Stimulated activated CD8-positive, alpha-beta memory T cell treated with anti-CD3 and anti-CD28 coated beads, Interleukin-15, amount 100 ng/mL, for 4 hours (primary cell): ENCODE measurements at places on chromosomes 5 and 9.
A peak's percentile ranks its signal among the peaks of the same experiment; 100 is the strongest.

DNA sequence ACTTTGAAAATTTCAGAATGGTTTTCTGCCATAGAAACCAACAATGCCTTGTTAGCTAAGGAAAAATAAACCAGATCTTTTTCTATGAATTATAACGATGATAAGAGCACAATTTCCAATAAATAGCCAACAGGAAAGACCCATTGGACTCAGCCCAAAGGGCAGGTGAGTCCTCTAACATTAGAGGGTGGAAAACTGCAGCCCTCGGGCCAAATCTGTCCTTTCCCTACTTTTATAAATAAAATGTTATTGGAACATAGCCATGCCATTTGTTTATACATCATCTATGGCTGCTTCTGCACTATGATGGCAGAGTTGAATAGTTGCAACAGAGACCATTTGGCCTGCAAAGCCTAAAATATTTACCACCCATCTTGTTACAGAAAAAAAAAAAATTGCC lies 296.1 kb downstream of the FBXL7 start:
- DNase-seq, result no peak

- no peak for DNase-seq
Measured at GRCh38 chr9:734831-735511, 106.5 kb upstream of the DMRT1 start.

DNA sequence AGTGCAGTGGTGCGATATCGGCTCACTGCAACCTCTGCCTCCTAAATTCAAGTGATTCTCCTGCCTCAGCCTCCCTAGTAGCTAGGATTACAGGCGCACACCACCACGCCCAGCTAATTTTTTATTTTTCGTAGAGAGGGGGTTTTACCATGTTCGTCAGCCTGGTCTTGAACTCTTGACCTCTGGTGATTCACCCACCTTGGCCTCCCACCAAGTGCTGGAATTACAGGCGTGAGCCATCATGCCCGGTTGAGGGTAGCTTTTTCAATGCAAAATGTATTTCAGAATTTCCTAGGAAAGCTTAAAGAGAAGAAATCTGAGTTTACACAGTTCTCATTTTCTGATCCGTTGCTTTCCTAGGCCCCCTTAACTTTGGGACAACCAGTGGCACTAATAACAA lies 15.7 kb downstream of the BDP1 start:
- no peak for DNase-seq

DNA sequence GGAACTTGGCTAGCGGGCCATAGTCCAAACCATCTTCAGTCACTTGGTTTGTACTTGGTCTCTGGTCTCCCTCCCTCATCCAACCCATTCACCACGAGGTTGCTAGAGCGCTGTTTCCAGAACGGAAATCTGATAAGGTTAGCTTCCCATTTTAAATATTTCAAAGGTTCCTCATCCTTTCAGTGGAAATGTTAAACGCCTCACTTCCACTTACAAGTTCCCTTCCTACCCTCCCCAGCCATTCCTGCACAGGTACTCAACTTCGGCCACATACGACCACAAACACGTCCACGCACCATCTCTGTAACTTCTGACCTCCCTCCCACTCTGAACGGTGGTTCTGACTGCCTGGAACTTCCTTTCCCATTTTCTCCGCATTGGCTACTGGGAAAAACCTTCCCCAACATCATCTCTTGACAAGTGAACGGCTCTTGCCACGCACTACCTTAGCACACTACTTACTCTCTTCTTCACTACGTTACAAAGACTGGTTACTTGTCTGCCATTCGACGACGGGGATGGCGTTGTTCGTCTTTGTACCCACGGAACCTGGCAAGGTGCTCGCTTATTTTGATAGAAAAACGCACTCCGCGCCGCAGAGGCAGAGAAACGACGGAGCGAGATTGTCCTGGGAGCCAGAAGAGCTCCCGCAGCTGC lies 629 bp downstream of the CCNH start:
- DNase-seq, result no peak

- peak; percentile 96 for DNase-seq
Measured at GRCh38 chr5:144170276-144171024, at the start of the genes KCTD16 and YIPF5. TSS of gene KCTD16 (plus strand) at chr5:144170873. TSS of gene YIPF5 (minus strand) at chr5:144170659. CDS start at chr5:144169955, 704 bp downstream.

GRCh38 chr9:123039617-123040219 lies 6.3 kb downstream of the GPR21 start:
- DNase-seq, result no peak

DNA sequence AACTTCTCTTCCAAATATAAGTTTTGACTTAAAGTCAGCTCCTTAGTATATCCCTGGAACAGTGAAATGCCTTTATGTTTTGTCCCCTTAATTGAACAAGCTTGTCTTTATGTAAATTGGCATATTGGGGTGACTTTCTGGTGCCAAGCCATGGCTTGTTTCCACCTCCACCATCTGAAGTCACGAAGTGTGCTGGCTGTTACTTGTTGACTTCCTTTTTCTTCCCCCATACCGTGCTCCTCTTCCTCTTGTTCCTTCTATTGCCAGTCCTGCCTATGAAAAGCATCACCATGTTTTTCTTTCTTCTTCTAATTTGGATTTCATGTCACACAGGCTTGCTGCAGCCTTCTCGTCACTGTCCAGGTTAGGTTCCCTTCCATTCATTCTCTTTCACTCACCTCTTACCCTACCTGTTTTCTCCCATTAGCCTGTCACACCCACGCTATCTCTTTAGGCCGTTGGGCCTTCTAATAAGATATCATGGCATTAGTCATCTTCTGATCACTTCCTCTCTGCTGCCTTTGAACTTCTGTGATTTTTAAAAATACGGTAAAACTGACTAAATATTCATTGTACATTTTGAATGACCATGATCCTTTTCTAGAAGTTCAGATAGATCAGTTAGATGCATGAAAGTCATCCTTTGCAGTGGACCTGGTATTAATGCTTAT lies 48.1 kb downstream of the IQGAP2 start:
- no peak for DNase-seq

DNA sequence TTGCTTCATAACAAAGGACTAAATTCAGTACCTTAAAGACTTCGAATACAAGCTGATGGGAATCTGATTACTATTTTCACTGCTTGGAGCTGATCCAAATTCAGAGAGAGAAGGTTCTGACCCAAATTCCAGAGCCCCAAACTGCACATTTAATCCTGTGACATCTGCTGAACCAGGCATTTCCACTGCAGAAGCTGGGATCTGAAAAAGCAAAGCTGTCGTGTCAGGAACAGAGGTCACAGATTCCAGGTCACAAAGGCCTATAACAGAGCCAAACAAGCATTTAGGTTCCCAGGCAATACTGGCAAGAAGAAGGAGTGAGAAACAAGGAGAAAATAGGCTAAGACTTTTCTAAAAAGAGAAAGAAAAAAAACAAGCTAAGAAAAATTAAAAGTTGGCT lies 105.3 kb downstream of the UBAP2 start:
- no peak for DNase-seq

DNA sequence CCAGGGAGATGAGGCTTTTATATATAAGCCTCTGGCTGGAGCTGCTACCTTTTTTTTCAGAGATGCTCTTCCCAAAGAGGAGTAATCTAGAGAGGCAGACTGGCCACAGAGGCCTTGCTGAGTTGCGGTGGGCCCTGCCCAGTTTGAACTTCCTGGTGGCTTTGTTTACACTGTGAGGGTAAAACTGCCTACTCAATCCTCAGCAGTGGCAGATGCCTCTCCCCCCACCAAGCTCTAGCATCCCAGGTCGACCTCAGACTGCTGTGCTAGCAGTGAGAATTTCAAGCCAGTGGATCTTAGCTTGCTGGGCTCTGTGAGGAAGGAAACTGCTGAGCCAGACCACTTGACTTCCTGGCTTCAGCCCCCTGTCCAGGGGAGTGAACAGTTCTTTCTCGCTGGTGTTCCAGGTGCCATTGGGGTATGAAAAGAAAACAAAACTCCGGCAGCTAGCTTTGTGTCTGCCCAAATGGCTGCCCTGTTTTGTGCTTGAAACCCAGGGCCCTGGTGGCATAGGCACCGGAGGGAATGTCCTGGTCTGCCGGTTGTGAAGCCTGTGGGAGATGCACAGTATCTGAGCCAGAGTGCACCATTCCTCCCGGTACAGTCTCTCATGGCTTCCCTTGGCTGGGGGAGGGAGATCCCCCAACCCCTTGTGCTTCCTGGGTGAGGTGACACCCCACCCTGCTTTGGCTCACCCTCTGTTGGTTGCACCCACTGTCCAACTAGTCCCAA lies 219.5 kb upstream of the IZUMO3 start:
- no peak for DNase-seq

- no peak for DNase-seq
Measured at GRCh38 chr5:72226950-72227349, 93.1 kb downstream of the MRPS27 start.

DNA sequence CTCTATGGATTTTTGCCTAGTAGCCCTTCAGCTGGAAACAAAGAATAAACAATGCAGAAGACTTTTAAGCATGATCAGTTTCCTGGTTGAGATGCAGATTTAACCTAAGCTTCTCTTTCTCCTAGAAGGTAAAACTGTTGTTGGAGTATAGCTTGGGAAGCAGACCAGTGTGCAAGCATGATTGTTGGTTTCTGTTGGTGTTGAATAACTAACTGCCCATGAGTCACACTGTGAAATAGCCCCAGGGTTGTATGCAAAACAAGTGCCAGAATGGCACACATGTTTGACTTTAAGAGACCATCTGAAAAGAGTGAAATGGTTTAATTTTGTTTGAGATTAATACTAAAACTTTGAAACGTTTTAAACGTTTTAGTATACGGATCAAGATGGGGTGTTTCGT lies 227.1 kb downstream of the ARHGEF28 start:
- DNase-seq, result no peak

- no peak for DNase-seq
Measured at GRCh38 chr9:89375191-89375760, 57.0 kb downstream of the SECISBP2 start.

DNA sequence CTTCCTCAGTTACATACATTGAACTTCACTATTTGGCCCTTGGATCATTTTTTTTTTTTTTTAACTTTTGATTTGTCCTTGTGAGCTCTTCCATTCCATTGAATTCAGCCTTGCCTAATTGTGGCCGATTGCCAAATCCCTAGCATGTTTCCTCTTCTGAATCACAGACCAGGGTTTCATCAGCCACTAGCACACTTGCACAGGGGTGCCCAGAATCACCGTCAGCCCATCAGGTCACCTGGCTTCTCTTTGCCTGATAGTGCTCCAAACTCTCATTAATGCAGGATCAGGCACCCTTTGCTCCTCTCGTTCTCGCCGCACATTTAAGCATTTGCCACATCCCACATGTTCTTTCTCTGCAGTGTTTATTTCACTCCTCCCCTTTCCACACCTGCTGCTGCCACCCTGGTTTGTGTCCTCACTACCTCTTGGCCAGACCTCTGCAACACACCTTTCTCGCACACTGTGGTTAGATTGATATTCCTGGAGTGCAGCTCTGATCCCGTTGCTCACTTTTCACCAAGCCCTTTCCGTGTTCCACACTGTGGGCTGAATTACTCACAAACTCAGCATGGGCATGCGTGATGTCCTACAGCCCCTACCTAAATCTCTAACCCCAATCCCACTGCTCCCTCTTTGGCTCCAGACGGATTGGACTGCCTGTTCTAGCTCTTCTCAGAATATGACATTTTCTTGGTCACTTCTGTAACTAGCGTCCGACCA lies 9.8 kb downstream of the PIK3R1 start:
- no peak for DNase-seq

DNA sequence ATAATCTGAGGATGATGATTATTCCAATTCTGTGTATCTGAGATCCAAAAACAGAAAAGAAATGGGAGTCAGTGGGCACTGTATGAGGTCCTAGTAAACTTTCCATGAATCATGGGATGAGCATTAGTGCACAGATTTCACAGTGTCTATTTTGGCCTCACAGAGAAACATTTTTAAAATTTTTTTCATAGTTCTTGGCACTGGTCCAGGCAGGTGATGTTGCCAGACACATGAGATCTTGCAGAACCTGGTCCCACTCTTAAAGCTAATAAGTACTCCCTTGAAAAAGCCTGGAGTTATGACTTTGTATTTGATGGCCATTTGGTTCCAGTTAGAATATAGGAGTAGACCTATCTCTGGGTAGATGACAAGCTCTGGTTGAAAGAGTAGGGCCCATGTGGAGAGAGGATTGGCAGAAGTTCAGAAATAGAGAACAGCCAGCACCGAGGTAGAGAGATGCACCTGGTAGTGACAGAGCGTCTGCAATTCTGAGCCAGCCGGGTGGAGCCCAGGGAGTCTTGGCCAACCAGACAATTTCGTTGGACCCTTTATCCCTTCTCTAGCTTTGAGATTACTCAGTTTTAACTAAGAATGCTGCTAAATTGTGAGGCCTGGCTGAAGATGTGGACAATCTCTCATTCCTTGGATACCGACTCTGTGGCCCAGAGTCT lies 6.3 kb upstream of the TNFSF15 start:
- no peak for DNase-seq

- no peak for DNase-seq
Measured at GRCh38 chr5:14241141-14241540, 98.0 kb downstream of the TRIO start.

- no peak for DNase-seq
Measured at GRCh38 chr9:136576269-136576626, 30.4 kb upstream of the NOTCH1 start.

DNA sequence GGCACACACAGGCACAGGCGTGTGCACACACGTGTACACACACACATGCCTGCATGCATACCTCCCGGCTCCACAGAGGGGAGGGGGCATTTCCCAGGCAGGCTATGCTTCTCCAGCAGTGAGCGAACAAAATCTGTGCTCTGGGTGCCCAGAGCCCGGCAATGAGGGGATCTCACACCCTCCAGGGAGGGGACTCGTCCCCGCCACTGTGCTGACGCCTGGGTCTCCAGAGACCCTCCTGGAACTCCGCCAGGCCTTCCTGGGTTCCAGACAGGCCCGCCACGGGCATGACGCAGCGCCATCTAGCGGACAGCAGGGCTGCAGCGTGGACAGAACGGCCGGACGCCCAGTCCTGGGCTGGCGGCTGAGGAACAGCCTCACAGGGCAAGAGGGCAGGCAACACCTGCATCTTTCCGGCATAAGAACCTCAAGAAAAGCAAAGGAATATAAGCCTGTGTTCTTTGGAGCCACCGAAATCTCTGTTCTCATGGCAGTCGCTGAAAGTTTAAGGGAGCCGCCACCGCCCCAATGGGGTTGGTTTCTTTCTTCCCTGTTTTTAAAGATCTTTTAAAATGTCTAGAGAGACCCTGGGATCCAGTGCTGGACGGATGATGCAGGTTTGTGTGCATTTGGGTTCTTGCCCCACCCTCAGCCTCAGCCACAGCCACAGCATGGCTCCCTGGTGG lies 135.6 kb upstream of the PPP1R26 start:
- no peak for DNase-seq

GRCh38 chr5:85375525-85375924 lies 990.8 kb upstream of the EDIL3 start:
- DNase-seq, result no peak

DNA sequence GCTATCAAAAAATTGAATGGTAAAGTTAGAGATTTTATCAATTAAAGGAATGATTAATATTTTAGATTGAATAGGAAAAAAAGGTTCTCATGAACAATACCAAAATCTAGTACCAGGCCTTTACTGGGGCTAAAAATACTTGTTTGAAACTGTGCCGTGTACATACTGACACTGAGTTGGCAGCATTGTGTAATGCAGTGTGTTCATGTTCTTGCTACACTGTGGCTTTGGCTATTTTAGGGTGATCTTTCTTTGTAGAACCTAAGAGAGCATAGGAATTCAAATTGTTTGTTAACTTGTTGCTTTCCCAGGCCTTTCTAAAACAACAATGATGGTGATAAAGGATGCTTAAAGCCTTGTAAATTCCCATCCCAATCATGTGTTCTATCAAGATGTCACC lies 80.9 kb downstream of the KIF4B start:
- DNase-seq, result no peak
